ENCODE measurements at places on chromosomes 1 and 21. TPM values are rescaled to one million over a fixed set of nuclear protein-coding genes. Genes with fewer than 3 reads are reported as not detected.

PRAMEF1 gene
- not detected for total RNA-seq

LIPI gene
- total RNA-seq: not detected

NUDC gene
- 28.8 TPM for total RNA-seq

DNM3 gene
- 2.0 TPM for total RNA-seq

NGF gene
- total RNA-seq: 10.1 TPM

CFHR2 gene
- total RNA-seq: not detected

OR2T11 gene
- not detected for total RNA-seq

MRAP gene
- total RNA-seq: not detected

PDC gene
- total RNA-seq: not detected

AGO4 gene
- 21.5 TPM for total RNA-seq

CNR2 gene
- total RNA-seq: not detected

CASP9 gene
- 7.4 TPM for total RNA-seq

CCDC185 gene
- 0.17 TPM for total RNA-seq

KCNJ9 gene
- total RNA-seq: not detected

TMIGD3 gene
- not detected for total RNA-seq

LYSMD1 gene
- 6.1 TPM for total RNA-seq

RNF2 gene
- total RNA-seq: 32.3 TPM

CCDC27 gene
- not detected for total RNA-seq

Data from smooth muscle cell of trachea (primary cell).